SK-MEL-5 (cell line): ENCODE measurements at places on chromosomes 6 and 20. TPM values are rescaled to one million over a fixed set of nuclear protein-coding genes. Genes with fewer than 3 reads are reported as not detected.

- no peak for DNase-seq
These were observed 89.1 kb upstream of the FOXA2 start for GRCh38 chr20:22673467-22673866.

Gene BICRAL
- 5.2 and 5.6 TPM in 2 replicates for total RNA-seq

- no peak for DNase-seq
These were observed 28.7 kb upstream of the PI16 start for GRCh38 chr6:36925809-36926208.

DNA sequence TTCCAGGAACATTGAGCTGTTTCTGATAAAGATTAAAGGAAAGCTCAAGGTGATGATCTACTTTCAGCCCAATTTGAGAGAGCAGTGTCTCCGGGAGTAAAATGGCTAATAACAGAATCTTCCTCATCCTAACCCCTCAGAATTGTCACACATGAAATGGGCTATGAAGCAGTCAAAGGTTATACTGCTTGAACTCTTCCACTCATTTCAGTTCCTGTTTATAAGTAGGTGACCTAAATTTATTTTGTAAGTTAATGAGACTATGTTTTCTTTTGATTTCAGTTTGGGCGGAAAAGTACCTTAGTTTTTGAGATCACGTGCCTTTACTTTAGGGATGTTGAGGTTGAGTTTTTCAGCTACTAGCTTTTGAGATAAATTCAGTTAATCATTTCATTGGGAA lies 47.2 kb downstream of the QKI start:
- no peak for DNase-seq

DNA sequence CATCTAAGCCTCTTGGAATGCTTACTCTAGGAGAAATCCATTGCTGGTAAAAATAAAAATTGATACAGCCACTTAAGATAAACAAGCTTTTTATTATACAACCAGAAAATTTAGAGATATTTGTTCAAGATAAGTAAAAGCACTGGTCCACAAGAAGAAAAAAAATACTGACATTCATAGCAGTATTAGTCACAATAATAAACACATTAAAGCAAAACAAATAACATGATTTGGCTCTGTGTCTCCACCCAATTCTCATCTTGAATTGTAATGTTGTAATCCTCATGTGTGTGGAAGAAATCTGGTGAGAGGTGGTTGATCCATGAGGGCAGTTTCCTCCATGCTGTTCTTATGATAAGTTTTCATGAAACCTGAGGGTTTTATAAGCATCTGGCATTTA lies 1093.5 kb upstream of the ADGRB3 start:
- DNase-seq = no peak

Gene EYS
- 0.03 TPM in 1 of 2 replicates, not detected in the other for total RNA-seq

Gene CRISP3
- not detected in 2 replicates for total RNA-seq

DNA sequence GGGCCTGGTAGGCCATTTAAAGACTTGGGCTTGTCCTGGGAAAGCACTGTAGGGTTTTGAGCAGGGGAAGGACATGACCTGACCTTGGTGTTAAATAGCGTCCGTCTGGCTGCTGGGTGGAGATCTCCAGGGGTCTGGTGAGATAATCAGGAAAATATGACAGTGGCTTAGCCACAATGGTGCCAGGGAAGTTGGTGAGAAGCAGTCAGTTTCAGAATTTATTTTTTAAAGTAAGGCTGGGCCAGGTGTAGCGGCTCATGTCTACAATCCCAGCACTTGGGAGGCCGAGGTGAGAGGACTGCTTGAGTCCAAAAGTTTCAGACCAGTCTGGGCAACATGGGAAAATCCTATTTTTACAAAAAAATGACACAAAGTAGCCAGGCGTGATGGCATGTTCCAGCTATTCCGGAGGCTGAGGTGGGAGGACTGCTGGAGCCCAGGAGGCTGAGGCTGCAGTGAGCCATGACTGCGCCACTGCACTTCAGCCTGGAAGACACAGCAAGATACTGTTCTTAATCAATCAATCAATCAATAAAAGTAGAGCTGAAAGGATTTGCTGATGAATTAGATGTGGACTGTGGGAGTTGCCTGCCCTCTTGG lies 41.4 kb downstream of the BCL2L1 start:
- no peak for DNase-seq

Gene CCN6
- total RNA-seq = not detected in 2 replicates

GRCh38 chr6:37490536-37491170 lies 9.0 kb downstream of the CCDC167 start:
- no peak for DNase-seq

GRCh38 chr20:5297280-5298004 lies 19.3 kb downstream of the PROKR2 start:
- no peak for DNase-seq

Gene GSTA3
- 0.80 TPM in 1 of 2 replicates, not detected in the other for total RNA-seq

DNA sequence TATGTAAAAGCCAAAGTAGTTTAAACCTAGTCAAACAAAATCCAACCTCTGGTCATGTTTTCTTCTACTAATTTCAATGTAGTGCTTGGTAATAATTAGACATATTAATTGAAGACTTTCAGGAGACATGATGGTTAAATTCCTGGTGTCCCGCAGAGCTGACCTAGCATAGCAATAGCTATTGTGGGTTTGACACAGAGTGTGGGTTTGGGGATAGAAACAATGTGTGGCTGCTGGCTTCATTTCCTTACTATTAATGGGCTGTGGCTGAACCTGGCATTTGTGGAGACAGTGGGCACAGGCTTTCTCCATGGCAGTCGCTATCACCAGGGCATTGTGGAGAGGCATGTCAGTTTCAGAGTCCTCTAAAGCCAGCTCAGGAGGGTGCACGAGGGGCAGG lies 54.1 kb upstream of the GGTLC1 start:
- no peak for DNase-seq

DNA sequence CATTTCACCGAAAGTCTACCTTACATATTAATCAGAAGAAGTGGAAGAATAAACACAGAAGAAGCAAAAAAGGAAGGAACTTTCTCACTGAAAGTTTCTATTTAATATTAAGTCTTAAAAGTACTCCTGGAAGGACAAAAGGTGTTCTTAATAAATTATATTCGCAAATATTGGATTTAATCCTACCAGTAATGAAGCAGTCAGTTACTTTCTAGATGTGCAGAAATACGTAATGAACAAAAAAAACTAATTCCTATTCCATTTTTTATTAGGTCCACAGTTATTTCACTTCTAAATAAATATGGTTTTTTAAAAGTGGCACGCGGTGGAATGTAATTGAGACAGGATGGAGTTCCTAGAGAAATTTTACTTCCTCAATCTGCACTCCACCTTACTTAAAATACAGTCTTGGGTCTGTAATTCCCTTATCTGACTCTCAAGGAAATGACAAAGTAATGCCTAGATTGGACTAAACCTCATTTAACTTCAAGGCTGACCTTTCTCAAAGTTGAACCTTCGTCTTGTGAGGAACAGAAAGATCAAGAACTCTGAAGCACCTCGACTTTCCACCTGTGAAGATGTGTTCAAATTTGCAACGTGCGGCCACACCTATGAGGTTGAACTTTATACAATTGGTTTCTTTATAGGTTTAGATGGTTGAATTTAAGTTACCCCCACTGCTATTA lies 1.1 kb upstream of the TRAM2 start:
- DNase-seq = no peak

DNA sequence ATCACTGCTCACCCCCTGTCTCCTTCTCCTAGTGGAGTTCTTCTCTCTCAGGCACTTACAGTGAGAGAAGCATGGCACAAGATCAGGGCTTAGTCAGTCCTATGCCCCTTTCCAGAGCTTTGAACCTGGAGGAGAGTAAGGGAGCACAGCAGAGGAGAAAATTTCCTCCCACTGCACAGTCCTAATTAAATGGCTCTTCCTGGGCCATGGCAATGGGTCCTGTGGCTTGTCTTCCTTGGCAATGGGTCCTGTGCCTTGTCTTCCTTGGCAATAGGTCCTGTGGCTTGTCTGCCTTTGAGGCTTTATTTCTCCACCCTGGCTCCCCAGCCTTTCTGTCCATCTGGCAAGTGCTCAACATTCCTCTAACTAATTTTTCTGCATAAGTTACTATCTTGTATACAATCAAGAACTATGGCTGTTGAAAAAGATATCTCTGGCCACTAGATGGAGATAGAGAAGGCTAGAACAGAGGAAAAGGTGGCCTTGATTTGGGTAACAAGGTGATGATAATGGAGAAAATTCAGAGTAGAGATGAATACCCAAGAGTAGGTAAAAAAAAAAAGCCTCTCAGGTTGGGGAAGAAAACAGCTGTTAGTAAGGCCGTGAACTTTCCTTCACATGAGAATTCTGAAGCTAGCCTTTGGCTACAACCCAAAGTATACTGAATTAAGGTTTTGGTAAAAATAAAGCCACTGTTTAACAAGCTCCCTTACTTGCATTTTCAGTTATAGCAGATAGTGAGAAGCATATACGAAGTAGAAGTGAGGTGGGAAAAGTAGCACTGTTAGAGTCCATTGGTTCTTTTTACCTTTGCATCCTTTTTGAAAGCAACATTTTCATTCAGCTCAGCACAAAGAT lies 504.9 kb downstream of the DOK5 start:
- peak; percentile 50 for DNase-seq

DNA sequence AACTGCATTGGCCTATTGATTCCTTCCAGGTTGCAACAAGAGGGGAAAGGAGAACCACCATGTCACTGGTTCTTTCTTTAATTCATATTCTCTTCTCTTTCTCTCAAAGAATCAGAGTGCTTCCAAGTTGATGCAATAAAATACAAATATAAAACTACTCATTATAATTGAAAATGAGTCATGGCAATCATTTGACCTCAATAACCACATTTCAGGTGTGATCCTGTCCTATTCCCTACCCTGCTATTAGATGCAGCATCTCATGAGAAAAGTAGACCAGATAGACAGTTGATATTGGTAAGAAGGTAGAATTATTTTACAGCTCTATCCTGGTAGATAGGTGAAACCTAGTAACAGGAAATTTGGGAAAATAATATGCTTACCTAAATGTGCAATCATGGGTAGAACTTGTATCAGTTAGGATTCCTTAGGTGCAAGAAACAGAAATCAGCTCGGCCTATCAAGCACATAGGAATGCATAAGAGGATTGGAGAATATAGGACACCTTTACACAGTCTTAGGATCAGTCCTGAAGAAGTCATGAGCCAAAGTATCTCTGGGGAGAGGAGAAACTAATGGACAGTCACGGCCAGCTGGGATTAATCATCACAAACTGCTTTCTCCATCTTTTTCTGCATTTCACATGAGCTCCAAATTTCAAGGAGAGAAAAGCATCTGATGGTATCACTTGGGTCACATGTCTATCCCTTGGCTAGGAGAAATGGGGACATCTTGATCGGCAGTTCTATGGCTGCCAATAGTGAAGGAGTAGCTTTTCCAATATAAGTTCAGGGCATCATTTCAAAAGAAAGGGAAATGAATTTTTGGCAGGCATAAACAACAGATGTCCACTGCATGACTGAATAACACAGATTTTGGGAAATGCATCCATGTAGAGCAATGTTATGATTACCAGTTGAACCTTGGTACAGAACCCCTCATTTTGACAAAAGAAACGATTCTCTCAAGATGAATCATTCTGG lies 19.3 kb upstream of the RNF146 start:
- DNase-seq = no peak

GRCh38 chr20:54351371-54352136 lies 123.8 kb upstream of the DOK5 start:
- no peak for DNase-seq

Gene MATN4
- total RNA-seq = 0.42 and 0.59 TPM in 2 replicates
